ENCODE measurements at places on chromosomes 4 and X. TPM values are rescaled to one million over a fixed set of nuclear protein-coding genes. Genes with fewer than 3 reads are reported as not detected.
A peak's percentile ranks its signal among the peaks of the same experiment; 100 is the strongest.

DNA sequence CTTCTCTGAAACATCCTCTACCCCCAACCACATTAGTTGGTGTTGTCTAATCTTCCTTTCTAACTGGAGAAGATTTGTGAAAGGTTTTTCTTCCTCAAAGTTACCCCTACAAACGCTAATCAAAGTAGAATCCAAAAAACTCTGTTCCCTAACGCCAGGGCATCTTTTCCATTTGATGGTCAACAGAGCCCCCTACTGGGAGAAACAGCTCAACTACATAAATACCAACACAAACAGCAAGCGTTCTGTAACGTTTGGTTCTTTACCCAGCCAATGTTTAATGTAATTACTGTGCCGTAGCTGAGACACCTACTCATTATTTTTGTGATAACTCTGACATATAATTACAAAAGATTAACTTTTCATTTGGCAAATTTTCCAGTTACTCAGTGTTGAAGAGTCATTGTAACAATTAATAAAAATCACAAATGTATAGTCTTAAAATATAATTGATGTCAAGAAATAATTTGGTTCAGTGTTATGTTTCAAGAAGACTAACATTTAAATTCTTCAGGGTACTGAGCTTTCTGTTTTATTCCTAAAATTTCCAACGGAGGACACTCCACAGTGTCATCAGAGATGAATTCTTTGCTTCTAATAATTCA lies 94.9 kb upstream of the TBC1D9 start:
- no peaks in the 10 kb centered on the region for H3K36me3 ChIP-seq
- H3K4me3 ChIP-seq: no peak overlapping the region
- no peak for DNase-seq
- H3K27ac ChIP-seq: no peak overlapping the region
- no peaks in the 10 kb centered on the region for H3K4me1 ChIP-seq

- H3K27me3 ChIP-seq: peaks cover 19% of the 10 kb centered on the region
- no peaks in the 10 kb centered on the region for H3K4me1 ChIP-seq
- DNase-seq: no peak
These were observed 235.3 kb upstream of the SFRP2 start for GRCh38 chr4:154024097-154024694.

GRCh38 chrX:42732506-42732905 lies 45.5 kb downstream of the PPP1R2C start:
- no peak overlapping the region for H3K4me3 ChIP-seq
- no peaks in the 10 kb centered on the region for H3K36me3 ChIP-seq
- no peaks in the 10 kb centered on the region for H3K27me3 ChIP-seq
- DNase-seq: no peak

GRCh38 chr4:90025248-90025647 lies 101.9 kb upstream of the CCSER1 start:
- peaks cover 5% of the 10 kb centered on the region for H3K27me3 ChIP-seq
- H3K36me3 ChIP-seq: no peaks in the 10 kb centered on the region
- no peak for DNase-seq
- no peak overlapping the region for H3K4me3 ChIP-seq
- no peaks in the 10 kb centered on the region for H3K4me1 ChIP-seq
- no peak overlapping the region for H3K27ac ChIP-seq

MAGEA3 gene
- not detected for total RNA-seq

- no peak overlapping the region for H3K4me3 ChIP-seq
- DNase-seq: no peak
- no peaks in the 10 kb centered on the region for H3K4me1 ChIP-seq
- H3K27ac ChIP-seq: no peak overlapping the region
- peaks cover 3% of the 10 kb centered on the region for H3K27me3 ChIP-seq
These were observed 53.6 kb downstream of the FHIP1A start for GRCh38 chr4:151462554-151462953.

GRCh38 chr4:64807821-64808220 lies 398.6 kb upstream of the TECRL start:
- H3K4me1 ChIP-seq: no peaks in the 10 kb centered on the region
- H3K27ac ChIP-seq: no peak overlapping the region
- no peak overlapping the region for H3K4me3 ChIP-seq
- no peak for DNase-seq
- H3K36me3 ChIP-seq: no peaks in the 10 kb centered on the region

DNA sequence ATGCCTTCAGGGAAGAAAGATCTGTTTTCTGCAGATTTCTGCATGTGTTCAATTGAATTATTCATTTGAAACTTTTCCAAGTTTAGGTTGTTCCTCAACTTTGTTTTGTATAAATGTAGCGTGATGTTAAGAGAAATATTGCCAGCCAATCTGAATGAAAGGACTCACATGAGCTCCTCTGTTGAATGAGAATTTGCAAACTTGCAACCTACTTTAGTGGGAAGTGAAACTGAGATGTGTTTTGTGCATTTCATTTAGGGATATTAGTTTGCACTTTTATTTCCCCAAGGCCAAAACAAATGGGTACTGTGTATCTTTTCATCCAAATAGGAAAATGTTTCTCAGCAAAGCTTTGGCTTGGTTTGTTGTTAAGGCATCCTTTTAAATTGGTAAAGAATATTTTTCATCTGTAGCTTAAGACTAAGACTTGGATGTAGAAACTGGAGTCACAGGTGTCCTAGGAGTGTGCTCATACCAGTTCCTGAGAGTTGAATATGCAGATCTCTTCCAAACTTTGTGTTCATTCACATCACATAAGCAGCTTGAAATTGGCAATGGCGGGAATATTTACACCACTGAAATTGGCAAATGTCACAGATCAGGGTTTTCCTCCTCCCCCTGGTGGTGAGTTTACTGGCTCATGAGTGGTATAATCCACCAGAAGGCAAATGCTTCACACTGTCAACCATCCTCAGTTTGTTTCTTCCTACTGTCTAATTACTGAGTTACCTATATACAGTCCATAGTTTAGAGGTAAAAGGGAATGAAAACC lies 193.6 kb upstream of the BANK1 start:
- no peak overlapping the region for H3K27ac ChIP-seq
- no peaks in the 10 kb centered on the region for H3K27me3 ChIP-seq
- no peak overlapping the region for H3K4me3 ChIP-seq
- DNase-seq: no peak
- H3K4me1 ChIP-seq: no peaks in the 10 kb centered on the region
- H3K36me3 ChIP-seq: no peaks in the 10 kb centered on the region

DNA sequence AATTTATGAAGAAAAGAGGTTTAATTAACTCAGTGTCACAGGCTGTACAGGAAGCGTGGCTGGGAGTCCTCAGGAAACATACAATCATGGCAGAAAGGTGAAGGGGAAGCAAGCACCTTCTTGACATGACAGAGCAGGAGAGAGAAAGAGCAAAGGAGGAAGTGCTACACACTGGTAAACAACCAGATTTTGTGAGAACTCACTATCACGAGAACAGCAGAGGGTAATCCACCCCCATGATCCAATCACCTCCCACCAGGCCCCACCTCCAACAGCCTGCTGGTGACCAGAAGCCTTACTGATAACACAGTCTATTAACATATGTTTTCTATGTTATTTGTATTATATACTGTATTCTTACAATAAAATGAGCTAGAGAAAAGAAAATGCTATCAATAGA lies 254.8 kb downstream of the PCDH10 start:
- DNase-seq: no peak
- no peaks in the 10 kb centered on the region for H3K36me3 ChIP-seq
- no peak overlapping the region for H3K4me3 ChIP-seq
- no peaks in the 10 kb centered on the region for H3K27me3 ChIP-seq

- H3K27ac ChIP-seq: peak overlapping the region; percentile 93
- DNase-seq: peak; percentile 31
- H3K4me1 ChIP-seq: peaks cover 20% of the 10 kb centered on the region
- peak overlapping the region; percentile 73 for H3K4me3 ChIP-seq
- no peaks in the 10 kb centered on the region for H3K27me3 ChIP-seq
These were observed 124.1 kb upstream of the TBL1X start for GRCh38 chrX:9340598-9341290.

DNA sequence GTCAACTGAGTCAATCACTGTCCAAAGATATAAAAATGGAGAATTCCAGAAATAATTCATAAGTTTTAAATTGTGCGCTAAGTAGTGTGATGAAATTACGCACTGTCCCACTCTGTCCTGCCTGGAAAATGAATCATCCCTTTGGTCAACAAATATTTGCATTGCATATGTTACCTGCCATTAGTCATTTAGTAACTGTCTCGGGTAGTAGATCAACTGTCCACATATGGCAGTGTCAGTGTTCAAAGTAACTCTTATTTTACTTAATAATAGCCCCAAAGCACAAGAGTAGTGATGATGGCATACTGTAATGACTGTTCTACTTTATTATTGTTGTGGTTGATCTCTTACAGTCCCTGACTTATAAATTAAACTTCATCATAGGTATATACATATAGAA lies 3.4 kb downstream of the YTHDC1 start:
- H3K36me3 ChIP-seq: peaks cover 10% of the 10 kb centered on the region
- no peak overlapping the region for H3K27ac ChIP-seq
- H3K4me3 ChIP-seq: no peak overlapping the region
- H3K27me3 ChIP-seq: no peaks in the 10 kb centered on the region
- H3K4me1 ChIP-seq: peaks cover 36% of the 10 kb centered on the region

PCDH11X gene
- total RNA-seq: not detected

- H3K27ac ChIP-seq: no peak overlapping the region
- H3K4me3 ChIP-seq: no peak overlapping the region
- H3K4me1 ChIP-seq: peaks cover 5% of the 10 kb centered on the region
These were observed 41.7 kb downstream of the LIN54 start for GRCh38 chr4:82968972-82969371.

DNA sequence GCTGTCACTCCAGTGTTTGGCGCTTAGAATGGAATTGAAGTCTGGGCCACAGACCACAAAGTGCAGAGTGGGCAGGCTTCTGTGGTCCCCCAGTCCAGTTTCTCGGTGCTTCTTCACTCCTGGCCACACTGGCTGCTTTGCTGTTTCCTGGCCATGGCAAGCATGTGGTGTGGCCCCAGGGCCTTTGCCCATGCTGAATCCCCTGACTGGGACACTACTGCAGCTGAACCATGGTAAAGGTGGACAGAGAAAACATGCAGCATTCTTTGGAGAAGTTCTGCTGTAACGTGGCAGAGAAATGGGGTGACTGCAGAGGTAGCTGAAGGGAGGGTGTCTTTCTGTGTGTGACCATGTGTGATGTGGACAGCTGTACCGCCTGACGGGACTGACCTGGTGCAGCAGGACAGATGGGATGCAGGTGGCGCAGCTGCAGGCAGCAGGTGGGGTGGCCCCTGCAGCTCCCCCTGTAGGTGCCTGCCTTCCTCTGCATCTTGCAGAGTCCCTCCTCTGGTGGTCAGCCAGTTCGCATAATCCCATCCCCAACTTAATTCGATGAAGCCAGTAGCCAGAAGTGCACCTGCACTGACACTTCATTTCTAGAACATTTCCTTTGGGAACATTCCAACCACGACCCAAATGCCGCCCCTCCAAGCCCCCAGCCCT lies 13.2 kb upstream of the S100P start:
- H3K4me3 ChIP-seq: no peak overlapping the region
- H3K27me3 ChIP-seq: no peaks in the 10 kb centered on the region
- peaks cover 46% of the 10 kb centered on the region for H3K4me1 ChIP-seq
- DNase-seq: no peak

FGF13 gene
- not detected for total RNA-seq

GRCh38 chrX:39755143-39756032 lies 342.4 kb downstream of the BCOR start:
- H3K27me3 ChIP-seq: no peaks in the 10 kb centered on the region
- no peak overlapping the region for H3K4me3 ChIP-seq
- no peaks in the 10 kb centered on the region for H3K36me3 ChIP-seq
- no peak for DNase-seq

DNA sequence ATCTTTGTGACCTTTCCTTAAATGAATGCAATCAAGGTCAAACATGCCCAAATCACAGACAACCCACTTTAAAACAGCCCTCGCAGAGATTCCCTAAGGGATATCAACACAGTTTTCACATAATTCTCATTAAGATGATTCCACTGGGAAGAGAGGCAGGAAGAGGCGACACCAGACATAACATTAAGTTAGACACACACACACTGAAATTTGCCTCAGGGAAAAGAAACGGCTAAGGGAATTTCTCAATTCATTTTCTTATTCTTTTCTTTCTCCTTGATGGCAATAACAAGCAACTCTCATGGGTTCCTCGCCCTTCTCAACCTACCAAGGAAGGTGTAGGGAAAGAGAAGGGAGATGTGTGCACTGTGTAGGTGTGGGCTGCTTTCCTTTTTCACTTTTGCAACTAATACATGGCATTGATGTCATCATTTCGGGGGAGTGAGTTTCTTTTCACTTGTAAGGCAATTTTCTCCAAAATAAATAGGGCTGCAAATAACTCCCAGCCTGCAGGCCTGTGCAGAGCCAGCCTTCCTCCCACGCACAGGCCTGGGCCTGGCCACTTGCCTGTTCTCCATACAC lies 41.4 kb downstream of the SOD3 start:
- no peak overlapping the region for H3K4me3 ChIP-seq
- H3K4me1 ChIP-seq: no peaks in the 10 kb centered on the region
- no peaks in the 10 kb centered on the region for H3K27me3 ChIP-seq
- no peaks in the 10 kb centered on the region for H3K36me3 ChIP-seq

DNA sequence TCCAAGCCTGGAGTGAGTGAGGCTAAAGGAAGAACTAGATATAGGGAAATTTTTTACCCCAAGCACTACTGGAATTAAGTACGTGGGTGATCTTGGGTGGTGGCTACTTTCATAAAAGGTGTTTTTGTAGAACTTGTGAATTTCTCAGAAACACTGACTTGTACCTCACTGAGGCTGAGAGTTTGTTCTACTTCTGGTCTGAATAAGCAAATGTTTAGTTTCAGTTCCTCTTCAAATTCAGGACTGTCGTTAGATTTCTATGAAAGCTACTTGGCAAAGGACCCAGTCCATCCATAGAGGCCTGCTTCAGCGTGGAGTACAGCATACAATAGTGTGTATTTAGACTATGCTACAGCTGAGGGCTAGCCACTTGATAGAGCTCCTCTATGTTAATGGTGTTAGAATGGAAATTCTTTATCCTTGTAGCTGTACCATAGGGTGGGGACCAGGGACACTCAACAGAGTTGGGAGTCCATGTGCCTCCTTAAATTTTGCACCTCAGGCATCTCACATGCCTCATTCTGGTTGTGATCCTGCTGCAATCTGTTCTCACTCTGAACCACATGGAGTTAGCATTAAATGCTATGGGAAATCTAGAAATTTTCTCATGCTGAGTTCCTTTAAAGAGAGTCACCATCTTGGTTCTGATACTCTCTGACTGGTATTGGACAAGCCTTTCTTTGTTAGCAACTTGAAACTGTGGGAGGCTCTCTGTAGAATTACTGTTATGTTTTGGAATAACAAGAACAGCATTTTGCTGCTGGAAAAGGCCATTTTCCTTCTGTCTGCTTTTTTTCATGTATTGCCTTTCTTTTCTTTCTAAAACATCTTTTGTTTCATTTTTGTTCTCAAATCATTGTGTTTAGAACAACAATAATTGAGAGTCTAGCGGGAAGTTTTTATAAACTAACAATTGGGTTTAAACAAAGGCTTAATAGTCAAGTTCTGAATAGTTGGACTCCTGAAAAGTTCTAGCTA lies 86.8 kb downstream of the PDGFRA start:
- peaks cover 2% of the 10 kb centered on the region for H3K27me3 ChIP-seq
- no peak overlapping the region for H3K4me3 ChIP-seq
- DNase-seq: no peak
- H3K36me3 ChIP-seq: no peaks in the 10 kb centered on the region
- H3K4me1 ChIP-seq: peaks cover 3% of the 10 kb centered on the region
- H3K27ac ChIP-seq: no peak overlapping the region
